Activated T-cell treated with anti-CD3 and anti-CD28 coated beads for 48 hours (primary cell): ENCODE measurements at places on chromosomes 12 and 14.
A peak's percentile ranks its signal among the peaks of the same experiment; 100 is the strongest.

- no peak for DNase-seq
These were observed 19.8 kb downstream of the XRCC3 start for GRCh38 chr14:103695296-103696069.

- no peak for DNase-seq
These were observed 5.5 kb upstream of the NXPH4 start for GRCh38 chr12:57210926-57211692.

DNA sequence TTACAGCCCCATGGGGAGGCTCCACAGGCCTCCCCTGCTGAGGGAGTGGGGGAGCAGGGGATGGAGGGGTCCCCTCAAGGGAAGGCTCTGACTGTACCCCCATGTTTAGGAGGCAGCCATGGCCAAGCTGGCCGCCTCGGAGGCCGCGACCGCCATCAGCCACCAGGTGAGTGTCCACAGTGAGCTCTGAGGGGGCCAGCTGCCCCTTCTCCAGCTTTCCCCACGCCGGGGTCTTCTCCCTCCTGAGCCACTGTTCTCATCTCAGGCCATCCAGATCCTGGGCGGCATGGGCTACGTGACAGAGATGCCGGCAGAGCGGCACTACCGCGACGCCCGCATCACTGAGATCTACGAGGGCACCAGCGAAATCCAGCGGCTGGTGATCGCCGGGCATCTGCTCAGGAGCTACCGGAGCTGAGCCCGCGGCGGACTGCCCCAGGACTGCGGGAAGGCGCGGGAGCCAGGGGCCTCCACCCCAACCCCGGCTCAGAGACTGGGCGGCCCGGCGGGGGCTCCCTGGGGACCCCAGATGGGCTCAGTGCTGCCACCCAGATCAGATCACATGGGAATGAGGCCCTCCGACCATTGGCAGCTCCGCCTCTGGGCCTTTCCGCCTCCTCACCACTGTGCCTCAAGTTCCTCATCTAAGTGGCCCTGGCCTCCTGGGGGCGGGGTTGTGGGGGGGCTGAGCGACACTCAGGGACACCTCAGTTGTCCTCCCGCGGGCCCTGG lies 13.6 kb downstream of the ACADS start:
- no peak for DNase-seq

- no peak for DNase-seq
These were observed 22.7 kb downstream of the SNRPF start for GRCh38 chr12:95881331-95881955.

DNA sequence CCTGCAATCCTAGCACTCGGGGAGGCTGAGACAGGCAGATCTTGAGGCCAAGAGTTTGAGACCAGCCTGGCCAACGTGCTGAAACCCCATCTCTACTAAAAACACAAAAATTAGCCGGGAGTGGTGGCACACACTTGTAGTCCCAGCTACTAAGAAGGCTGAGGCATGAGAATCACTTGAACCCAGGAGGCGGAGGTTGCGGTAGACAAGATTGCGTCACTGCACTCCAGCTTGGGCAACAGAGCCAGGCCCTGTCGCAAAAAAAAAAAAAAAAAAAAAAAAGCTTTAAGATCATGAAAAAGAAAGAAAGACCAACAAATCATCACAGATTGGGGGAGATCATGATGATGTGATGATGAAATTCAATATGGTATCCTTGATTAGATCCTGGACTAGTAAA lies 30.6 kb downstream of the WDR89 start:
- no peak for DNase-seq

DNA sequence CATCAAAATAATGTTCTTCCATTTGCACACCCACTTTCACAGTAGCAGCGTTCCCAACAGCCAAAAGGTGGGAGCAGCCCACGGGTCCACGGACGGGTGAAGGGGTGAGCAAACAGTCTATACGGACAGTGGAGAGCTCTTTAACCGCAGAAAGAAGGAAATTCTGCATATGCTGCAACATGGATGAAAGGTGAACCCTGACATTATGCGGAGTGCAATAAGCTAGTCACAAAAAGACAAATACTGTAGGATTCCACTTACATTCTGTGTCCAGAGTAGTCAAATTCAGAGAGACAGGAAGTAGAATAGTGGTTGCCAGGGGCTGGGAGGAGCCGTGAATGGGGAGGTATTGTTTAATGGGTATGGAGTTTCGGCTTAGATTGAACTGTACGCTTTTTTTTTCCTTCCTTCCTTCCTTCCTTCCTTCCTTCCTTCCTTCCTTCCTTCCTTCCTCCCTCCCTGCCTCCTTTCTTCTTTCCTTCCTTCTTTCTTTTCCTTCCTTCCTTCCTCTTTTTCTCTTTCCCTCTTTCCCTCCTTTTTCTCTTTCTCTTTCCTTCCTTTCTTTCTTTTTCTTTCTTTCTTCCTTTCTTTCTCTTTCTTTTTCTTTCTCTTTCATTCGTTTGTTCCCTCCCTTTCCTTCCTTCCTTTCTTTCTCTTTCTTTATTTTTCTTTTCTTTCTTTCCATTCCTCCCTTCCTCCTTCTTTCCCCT lies 15.8 kb upstream of the ANKRD9 start:
- DNase-seq, result no peak

DNA sequence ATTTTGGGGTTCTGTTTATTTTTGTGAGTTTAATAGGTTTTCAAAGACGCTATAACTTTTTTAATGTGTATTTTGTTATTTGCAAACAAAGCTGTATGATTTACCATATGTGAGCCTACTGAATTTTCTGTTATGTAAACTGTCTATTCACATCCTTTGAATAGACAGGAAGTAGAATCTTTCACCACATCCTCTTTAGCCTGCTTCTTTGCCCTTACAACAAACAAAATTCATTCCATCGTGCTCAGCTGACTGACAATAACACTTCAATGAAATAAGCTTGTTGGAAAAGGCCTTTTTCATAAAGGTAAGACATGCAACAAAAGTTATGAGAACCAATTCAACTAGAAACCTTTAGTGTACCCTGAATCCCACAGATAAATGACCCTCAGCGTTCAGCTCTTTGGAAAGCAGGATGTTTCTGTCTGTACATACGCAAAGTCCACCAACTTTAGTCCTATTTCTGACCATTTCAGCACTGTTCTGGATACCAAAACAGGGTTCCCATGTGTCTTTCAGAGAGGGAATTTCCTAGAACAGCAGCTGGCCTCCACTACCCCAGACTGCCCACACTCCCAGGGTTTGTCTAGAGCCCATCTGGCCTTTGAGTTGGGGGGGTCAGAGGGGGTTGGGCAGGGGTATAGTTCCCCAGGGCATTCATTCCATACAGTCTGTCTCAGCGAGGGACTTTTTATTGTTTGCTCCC lies 71.3 kb downstream of the DUSP6 start:
- DNase-seq, result no peak

DNA sequence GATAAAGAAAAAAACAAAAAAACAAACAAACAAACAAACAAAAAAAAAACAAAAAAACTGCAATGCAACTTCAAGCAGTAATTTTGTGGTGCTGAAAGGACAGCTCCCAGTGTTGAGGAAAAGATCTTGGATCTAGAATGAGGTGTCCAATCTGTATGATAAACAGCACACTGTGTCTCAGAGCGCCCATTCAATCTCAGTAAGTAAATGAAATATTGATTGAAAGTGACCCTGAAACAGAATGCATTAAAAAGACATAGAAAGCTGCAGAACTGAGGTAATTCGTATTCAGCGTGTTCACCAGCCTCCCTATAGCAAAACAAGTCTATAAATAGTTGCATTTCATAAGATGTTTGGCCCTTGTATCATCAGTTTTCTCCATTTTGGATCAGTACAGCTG lies 153.0 kb downstream of the NOVA1 start:
- DNase-seq, result no peak

DNA sequence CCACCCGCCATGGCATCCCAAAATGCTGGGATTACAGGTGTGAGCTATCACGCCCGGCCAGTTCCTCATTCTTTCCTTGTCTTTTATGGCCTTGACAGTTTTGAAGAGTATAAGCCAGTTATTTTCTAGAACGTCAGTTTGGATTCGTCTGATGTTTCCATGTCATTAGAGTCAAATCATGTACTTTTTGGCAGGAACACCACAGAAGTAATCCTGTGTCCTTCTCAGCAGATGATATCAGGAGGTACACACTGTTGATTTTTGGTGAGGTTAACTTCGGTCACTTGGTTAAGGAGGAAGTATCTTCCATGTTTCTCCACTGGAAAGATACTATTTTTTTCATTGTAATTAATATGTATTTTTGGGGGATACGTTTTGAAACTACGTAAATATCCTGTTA lies 25.1 kb upstream of the VPS33A start:
- DNase-seq, result no peak

DNA sequence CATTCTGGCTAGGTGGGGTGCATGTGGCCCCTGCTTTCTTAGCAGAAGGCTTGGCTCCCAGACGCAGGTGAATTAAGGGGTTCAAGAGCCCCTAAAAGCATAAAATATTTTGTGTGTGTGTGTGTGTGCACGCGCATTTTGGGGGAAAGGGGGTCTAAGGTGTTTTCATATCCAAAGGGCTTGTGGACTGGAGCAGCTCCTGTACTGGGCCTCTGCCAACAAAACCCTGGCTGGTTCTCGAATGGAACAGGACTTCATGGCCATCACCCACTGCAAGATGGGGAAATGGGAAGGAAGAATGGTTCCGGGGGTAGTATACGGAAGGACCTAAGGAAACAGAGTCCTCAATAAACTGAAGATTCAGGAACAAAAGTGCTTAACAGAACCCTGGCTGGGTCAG lies 3.9 kb upstream of the ATN1 start:
- DNase-seq, result no peak

DNA sequence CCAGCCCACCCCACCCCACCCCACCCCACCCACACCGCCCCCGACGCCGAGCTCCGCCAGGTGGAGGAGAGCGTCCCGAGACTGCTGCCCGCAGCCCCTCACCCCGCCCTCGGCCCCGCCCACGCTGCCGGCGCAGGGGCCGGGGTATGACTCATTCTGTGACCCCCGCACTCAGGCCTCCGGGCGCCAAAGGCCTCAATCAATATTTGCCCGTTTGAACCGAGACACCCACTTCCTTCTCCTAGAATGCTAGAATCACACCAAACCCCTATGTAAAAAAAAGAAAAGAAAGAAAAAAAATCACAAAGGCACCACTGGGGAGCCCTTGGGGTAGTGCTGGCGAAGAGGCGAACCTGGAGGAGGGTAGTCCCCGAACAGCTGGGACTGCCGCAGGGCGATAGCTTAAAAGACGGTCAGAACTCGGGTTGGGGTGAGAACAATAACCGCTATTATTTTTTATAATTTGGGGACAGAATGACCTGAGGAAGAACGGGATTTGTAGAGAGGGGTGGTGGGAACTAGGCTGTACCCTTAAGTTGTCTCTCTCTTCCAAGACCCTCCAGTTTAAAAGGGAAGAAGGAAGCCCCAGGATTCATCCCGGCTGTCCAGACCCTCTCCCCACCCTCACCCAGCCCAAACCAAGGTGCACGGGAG lies 894 bp downstream of the KRT8 start:
- peak; percentile 23 for DNase-seq

DNA sequence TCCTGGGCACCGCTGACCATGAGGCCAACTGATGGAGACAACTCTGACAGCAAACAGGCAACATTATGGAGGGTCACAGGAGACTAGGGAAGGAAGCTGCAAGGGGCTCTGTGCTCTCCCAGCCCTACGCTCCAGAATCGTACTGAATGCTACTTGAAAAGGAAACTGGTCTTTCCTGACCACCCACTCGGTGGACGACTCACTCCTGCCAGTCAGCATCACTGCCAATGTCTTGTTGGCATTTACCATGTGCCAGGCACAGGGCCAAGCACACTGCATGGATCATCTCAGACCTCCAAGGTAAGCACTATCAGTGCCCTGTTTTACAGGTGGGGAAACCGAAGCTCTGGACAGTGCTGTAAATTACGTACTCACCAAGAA lies 38.0 kb downstream of the CCDC85C start:
- DNase-seq, result no peak

- DNase-seq, result no peak
These were observed 43.5 kb downstream of the CCDC177 start for GRCh38 chr14:69531135-69531534.

DNA sequence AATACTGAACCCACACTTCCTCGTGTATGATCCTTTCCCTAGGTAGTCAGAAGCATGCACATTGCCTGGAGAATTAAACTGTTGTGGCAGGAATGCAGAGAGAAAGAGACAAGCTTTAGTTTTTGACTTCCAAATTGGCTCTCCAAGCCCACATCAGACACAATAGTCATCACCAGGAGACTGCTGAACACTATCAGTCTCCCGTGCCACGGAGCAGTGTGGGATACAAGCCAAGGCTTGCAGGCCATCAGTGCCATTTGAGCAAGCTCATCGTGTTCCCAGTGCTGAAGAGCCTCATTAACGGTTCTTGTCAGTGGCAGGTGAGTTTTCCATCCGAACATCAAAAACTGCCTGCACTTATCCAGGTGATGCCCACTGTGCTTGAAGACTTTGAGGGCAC lies 410.8 kb downstream of the NAV3 start:
- DNase-seq, result no peak

DNA sequence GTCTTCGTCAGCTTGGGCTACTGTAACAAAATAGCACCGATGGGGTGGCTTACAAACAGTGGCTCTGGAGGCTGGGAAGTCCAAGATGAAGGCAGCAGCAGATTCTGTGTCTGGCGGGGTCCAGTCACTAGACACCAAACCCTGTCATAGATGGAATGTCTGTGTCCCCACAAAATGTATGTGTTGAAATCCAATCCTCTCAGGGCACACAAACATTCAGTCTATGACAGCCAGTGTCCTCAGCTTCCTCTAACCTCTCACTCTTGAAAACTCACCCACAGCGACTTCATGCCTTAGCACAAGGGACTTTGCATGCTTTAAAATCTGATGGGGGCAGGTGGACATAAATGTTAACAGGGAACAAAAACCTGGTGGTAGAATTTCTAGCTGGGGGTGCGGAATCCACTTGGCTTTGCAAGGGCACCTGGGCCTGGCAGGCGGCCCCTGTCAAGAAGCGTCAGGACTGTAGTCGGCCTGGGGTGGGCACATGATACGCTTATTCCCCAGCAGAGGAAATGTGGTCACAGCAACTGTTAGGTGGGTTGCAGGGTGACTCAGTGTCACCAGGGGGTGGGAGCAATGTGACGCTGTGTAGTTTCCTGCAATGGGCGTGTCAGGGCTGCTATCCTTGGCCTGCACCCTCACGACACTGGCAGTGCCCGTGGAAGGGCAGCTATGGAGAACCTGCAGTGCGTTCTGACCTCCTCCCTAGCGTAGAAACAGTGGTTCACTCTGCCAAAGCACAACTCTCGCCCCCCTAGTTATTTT lies 17.7 kb downstream of the RIN3 start:
- DNase-seq, result peak; percentile 55

GRCh38 chr14:39555749-39556148 lies 123.5 kb upstream of the FBXO33 start:
- no peak for DNase-seq

DNA sequence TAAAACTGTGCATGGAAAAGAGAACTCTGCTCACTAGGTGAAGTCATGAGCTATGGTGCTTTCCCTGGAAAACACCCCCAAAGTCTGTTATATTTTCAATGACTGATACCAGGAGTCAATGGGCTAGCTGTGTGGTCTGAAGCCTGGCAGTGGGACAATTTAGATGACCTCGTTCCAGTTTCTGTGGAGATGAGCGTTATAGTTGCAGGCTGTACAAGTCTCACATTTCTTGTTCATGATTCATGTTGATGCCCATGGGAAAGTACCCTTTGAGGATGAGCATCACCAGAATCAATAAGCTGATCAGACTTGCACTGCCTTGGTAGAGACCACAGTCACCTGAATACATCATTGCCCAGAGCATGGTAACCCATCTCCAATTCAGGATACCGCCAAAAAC lies 70.7 kb downstream of the NOVA1 start:
- no peak for DNase-seq

- no peak for DNase-seq
These were observed 193.7 kb upstream of the RTL1 start for GRCh38 chr14:101097109-101097793.

GRCh38 chr12:92717202-92717601 lies 14.4 kb downstream of the PLEKHG7 start:
- no peak for DNase-seq
